Caudate nucleus (tissue), 63 donors: ENCODE measurements at places on chromosomes 16 and 17.

GRCh38 chr17:12667299-12667958, 1.7 kb downstream of the MYOCD start:
- no peak for DNase-seq

DNA sequence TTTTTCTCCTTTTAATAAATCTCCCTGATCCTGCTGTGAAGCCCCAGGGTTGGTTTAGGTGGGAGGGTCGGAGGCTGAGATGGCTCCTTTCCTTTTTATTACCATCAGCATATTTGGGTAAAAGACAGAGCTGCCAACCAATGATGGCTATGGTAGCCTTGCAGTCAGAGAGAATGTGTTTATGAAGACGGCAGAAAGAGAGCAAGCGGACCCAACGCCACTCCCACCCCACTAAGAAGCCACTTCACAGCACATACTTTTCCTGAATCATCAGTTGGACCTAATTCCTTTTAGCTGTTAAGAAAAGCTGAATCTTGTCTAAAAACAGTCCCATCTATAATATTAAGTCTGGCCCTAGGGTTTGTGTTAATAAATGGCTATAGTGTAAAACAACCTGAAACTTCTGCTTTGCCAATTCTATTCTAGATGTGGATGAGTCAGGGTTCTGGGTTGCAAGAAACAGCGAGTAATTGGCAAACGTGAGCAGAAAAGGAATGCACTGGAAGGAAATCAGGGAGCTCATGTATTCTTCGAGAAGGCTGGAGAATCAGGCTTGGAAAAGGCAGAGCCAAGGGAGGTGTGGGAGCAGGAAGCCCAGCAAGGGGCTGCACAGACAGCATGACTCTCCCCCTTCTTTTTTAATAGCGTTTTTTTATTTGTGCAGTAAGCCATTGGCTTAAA, 34.0 kb upstream of the PRKCA start:
- DNase-seq: no peak

DNA sequence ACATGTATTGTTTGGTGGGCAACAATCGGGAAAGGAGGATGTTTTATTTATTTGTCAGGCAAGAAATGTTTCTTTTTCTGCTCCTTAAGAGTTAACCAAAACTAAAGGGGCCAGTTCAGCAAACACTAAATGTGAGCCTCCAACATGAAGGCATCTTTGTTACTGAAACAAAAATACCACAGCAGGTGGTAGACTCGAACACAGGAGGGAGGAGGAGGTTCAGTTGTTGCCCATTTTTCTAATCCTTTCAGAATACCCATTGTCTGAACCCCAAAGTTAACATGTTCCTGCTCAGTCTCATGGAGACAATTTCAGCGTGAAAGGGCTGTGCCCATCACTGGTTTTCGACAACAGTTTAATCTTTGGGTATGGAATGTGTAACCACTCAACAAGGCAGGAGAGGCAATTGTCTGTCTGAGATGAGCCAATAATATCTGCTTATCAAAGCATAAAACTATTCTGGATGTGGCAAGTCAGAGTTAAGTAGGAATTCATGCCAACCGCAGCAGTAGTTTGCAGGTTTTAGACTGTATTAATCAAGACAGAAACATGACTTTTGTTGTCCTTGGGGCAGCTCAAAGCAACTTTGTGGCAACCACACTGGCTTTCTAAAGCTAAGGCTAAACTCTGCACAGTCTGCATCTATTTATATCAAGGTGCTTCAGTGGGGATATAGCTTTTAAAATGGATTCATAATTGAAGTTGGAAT, 211.7 kb downstream of the FTO start:
- no peak for DNase-seq

- no peak for DNase-seq
Measured at GRCh38 chr16:19639986-19640421, 78.0 kb downstream of the KNOP1 start.

DNA sequence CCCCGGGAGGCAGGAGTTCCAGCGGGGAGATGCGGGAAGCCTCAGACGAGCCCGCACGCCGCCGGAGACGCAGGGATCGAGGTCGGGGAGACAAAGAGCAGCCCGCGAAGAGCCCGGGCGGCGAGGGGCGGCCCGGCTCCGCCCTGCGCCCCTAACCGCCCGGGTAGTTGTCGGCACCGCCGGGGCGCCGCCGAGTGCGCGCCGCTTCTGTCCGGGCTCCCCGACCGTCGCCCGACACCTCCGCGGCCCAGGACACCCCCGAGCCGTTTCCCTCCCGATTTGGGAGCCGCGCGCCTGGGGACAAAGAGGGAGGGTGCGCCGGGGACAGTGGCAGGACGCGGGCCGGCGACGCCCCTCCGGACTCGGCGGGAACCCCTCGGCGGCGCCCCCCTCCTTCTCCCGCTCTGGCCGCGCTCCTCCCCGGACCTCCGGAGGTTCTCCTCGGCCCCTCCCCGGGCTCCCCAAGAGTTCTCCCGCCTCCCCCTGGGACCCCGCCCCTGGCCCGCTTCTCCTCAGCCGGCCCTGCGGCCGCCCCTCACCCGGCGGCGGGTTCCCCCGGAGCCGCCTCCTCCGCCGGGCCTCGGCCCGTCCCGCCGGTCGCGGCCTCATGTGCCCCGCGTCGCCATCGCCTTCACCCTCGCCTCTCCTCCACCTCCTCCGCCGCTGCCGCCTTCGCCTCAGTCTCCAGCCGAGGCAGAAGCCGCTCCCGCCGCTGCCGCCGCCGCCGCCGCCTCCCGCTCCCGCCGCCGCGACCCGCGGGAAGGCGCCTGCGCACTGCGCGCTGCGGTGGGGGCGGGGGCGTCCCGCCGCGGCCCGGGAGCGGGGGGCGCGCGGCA, at the start of gene GJC1:
Gene GJC1, minus strand, starts transcription at position 765 of the 836 bp plus-strand sequence. CDS start 24,470 bp downstream, outside the sequence.
- no peak for DNase-seq

DNA sequence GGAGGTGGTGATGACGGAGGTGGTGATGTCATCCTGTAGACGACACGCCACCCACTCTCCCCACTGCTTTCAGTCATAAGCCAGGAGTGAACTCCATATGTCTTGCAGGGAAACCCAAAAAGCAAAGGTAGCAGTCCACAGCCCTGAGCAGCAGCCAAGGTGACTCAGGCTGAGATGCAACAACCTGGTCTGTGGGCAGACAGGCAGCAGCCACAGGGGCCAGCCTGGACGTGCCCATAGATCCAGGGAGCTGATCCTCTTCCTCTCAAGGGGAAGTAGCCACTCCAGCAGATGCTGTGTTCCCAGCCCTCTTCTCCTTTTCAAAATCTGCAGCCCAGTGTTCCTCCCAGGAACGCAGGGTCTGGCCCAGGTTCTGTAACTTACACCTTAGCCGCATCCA, 17.3 kb upstream of the CIITA start:
- no peak for DNase-seq

DNA sequence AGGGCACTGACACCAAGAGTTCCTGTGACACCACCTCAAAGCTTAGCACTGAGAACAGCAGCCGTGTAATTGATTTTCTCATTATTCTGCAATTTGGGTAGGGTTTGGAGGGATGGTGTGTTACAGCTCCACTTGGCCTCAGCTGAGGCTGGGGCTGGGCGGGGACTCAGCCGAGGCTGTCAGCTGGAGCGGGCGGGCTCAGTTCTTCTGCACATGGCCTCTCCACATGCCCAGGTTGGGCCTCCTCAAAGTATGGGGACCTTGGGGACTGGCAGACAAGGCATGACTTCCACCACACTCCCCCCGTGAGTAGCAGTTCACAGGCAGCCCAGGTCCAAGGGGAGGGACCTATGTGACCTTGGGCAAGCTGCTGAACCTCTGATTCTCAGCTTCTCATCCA, 171.5 kb downstream of the IRF8 start:
- DNase-seq: no peak

GRCh38 chr17:49618028-49618611, 42.4 kb downstream of the NXPH3 start:
- no peak for DNase-seq

DNA sequence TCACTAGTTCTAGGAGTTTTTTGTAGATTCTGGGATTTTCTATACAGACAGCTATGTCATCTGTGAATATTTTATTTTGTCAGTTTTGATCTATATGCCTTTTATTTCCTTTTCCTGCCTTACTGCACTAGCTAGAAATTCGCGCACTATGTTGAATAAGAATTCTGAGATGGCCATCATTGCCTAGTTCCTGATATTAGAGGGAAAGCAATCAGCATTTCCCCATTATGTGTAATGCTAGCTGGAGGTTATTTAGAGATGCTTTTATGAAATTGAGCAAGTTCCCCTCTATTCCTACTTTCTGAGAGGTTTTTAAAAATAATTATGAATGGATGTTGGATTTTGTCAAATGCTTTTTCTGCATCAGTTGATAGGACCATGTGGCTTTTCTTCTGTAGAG, 23.8 kb downstream of the MPRIP start:
- no peak for DNase-seq

DNA sequence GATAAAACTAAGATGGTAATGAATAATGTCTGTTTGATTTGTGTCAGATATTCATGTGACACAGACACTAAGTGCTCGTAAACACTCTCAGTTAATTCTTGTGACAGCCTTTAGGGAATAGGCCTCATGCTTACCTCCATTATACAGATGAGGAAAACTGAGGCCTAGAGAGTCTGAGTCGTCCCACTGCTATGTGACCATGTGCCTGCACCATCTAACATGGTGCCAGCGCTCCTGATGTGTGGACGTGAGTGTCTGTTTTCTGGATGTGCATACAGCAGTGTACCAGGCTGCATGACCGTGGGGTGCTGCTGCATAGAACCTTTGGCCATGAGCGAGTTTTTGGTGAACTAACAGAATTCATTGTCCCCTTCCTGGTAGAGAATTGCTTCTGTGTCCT, 61.8 kb downstream of the MPRIP start:
- DNase-seq: no peak

GRCh38 chr16:89621136-89621697, 7.8 kb downstream of the DPEP1 start:
- DNase-seq: no peak

DNA sequence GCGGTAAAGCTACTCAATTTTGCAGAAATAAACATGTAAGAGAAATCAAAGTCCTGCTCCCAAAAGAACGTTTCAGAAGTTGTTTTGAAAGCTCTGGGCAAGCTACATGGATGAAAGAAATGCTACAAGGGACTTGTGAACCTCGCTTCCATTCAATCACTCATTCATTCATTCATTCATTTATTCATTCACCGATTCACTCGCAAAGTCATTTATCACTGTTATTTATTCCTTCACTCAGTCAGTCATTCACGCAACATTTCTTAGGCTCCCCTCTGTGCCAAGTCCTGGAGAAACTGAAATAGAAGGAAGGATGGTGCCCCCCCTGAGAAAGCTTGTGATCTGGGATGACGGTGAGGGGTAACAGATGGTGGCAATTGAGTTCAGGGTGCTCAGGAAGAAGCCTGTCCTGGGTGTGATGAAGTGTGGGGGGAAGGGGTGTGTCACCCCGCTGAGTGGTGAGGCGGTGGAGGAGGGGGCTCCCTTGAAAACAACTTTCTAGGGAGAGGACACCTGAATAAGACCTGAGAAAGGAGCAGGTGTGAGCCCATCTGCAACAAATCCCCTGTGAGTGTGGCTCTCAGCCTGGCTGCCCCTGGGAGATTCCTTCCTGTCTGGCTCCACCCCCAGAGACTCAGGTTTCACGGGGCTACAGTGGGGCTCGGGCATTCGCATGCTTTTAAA, 36.3 kb upstream of the PRSS54 start:
- no peak for DNase-seq
